T-helper 9 cell (primary cell): ENCODE measurements at places on chromosomes 2 and 18.

DNA sequence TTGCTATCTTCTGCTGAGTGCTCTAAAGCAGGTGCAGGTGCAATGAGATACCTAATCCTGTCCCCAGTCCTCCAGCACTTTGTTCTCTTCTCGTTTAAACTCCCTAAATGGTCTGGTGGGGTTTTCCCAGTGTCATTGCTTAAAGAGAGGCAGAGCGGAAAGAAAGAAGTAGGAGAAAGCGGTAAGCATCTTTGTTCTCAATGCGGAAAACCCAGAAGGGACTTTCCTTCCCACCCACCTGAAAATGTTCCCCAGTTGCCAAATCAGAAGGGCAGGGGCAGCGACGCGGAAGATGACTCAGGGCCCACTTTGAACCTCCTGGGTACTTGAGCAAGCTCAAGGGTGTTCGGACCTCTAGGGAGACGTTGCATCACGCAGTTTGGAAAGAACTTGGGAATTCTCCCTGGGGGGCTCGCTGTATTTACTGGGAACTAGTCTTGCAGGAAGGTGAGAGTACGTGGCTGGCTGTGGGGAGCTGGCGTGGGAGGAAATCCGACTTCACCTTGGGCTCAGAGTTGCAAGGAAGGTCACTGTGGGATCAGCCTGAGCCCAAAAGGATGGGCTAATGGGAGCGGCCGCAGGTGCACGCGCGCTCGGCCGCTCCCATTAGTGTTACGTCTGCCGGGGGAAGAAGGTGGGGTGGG lies 589 bp upstream of the SGPP2 start:
- peak; percentile 18 for DNase-seq

- DNase-seq, result no peak
Measured at GRCh38 chr18:23166891-23167541, 31.7 kb downstream of the CABLES1 start.

DNA sequence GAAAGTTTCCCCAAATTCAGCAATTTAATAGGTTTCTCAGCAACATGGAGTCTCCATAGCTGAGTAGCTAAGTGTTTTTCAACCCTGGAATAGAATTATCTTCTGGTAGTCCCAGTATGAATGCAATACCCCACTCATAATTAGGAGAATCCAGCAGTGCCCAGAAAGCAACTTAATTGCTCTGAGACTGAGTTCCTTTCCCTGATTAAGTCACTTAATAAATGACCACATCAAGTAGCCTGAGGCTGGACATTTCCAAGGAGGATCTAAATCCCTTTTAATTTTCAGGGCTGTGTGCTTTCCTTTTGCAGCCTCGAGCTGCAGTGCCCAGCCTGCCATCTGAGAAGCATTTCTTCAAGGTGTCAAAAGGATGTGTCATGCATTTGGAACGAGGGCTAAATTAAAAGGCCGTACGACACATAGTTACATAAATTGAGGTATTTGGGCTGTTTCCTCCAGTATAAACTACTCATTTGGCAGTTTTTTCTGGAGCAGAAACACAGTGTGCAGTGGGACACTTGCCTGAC lies 17.7 kb upstream of the SIX2 start:
- no peak for DNase-seq

DNA sequence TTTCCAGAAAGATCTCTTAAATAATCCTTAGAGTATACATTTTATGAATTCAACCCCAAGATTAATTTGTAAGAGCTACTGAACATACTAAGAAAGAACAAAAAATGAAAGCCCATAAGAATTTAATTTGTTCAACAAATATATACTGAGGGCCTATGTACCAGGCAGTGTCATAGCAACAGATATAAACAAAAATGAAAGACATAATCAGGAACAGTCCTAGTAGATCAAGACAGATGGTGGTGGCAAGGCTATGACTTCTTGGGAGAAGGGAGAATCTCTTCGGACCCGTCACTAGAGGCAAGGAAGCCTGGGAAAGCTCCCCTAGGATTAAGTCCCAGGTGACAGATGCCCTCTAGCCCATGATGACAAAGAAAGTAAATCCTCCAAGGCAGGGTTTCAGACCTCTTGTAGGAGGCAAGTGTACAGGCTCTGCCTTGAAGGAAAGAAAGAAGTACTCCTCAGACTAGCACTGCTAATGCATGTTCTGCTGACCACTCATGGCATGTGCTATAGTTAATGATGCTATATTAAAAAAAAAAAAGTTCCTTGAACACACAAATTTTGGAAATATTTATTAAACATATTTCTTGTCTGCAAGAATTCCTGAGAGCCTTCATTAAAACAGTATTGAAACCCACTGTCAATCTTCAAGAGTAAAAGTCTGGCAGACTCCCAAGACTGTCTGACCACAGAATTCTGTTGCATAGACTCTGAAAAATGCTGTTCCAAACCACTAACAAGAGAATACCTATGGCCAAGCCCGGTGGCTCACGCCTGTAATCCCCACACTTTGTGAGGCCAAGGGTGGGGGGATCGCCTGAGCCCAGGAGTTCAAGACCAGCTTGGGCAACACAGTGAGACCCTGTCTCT lies 31.5 kb downstream of the NOL10 start:
- no peak for DNase-seq

GRCh38 chr2:27448381-27448780 lies 6.2 kb downstream of the KRTCAP3 start:
- no peak for DNase-seq

DNA sequence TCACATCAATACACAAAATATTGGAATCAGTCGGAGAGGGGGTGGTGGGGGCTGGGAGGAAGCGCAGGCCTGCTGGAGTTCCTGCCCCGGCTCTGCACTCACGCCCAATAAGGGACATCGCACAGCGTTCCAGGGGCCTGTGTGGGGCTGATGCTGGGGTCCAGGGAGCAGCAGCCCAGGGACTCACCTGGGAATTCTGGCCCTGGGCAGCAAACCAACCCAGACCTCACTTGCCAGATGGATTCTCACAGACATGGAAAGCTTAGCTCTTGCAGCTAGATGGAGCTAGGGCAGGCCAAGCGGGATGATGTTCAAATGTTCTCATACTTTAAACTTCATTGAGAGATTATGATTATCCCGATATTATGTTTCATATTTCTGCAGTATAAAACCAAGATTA lies 266.6 kb upstream of the TANK start:
- DNase-seq, result no peak

DNA sequence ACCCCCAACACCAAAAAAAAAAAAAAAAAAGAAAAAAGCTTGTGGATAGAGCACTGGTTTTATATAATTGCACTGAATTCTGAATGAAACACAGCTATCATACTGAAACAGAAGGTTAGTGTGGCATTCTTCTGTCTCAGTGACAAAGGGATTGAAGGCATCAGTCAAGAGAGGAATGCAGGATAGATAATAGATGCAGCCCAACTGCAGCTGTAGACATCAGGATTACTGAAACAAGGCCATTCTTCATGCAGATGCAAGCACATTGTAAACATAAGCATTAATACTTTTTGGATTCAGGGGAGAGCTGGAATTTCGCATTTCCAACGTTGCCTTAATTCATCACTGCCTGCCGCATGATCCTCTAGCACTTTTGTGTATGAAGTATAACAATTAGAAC lies 897.4 kb upstream of the KLHL29 start:
- no peak for DNase-seq

- DNase-seq, result no peak
Measured at GRCh38 chr2:160667811-160668210, 174.2 kb upstream of the RBMS1 start.

GRCh38 chr2:42569116-42569711 lies 782 bp downstream of the MTA3 start:
- DNase-seq, result no peak

GRCh38 chr2:98293931-98294687 lies 52.1 kb upstream of the CNGA3 start:
- no peak for DNase-seq

GRCh38 chr2:185306119-185306518 lies 432.5 kb upstream of the FSIP2 start:
- no peak for DNase-seq

- DNase-seq, result no peak
Measured at GRCh38 chr2:227717687-227718567, at the start of gene SLC19A3. TSS of gene SLC19A3 (minus strand) at chr2:227718028. CDS start at chr2:227702318, 15,710 bp downstream.

DNA sequence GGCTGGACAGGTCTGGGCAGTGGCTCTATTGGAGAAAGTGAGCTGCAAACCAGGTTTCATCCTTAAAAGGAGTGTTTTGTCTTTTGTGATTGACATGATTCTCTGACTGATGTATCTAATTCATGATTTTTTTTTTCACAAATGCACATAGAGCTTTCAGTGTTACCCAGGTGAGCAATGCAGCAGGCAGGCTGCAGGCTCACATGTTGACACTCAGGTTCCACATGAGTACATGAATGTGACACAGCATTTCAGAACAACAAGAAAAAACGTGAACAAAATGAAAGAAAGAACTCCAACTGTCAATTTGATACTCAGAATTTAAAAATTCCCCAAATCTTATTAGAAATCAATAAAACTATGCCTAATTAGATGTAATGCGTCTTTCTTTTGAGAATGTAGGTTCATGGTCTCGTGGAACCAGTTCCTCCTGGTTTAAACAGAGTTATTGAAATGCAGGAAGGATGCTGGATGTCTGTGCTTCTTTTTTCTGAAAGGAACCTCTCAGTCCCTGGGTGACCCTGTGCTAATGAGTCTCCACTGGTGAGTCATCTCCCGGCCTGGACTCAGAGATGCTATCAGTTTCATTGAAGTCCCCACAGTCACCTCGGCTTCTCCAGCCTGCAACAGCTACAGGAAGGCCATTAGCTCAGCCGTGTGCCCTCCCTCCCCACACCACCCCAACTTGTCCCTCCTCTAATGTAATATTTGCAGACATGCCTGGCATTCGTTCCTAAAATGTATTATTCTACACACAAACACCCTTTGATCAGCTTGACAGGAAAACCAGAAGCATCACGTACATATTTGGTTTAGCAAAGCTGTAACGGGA lies 430.4 kb downstream of the LPIN1 start:
- DNase-seq, result no peak

GRCh38 chr2:228919808-228920207 lies 351.3 kb downstream of the PID1 start:
- DNase-seq, result no peak

DNA sequence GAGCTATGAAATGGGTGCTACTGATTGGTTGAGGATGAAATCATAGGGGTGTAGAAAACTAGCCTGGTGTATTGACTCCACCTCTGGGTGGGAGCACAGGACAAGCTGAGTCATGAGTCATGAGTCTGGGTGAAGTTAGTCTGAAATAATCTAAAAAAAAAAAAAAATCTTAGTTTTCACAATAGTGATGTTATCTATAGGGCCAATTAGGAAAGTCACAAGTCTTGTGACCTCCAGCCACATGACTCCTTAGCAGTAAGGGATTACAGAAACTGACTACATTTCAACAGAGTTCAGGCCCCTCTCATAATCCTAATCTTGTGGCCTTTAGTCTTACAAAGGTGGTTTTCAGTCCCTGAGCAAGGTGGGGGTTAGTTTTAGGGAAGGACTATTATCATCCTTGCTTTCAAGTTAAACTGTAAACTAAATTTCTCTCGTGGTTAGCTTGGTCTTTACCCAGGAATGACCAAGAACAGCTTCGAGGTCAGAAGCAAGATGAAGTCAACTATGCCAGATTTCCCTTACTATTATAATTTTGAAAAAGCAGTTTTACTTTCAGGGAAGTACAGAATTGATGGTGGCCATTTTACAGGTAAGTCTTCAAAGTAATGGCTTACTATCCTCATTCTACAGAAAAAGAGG lies 338.0 kb upstream of the GYPC start:
- no peak for DNase-seq

DNA sequence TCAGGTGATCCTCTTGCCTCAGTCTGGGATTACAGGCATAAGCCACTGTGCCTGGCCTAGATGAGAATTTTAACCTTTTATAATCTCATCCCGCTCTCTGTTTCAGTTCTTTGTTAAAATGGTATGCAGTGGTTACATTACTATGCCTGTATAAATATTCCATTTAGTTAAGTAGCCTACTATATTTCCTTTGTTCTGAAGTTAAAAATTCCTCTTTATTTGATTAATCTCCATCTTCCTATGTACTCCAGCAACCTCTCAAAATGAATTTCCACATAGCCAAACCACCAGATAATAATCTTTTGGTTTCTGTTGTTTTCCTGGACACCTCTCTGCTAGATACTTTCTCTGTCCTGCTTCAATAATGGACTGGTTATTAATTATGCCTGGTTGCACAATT lies 15.8 kb downstream of the RAB10 start:
- no peak for DNase-seq

- DNase-seq, result no peak
Measured at GRCh38 chr18:9649164-9649540, 34.8 kb upstream of the PPP4R1 start.

- DNase-seq, result no peak
Measured at GRCh38 chr18:31211047-31211446, 48.4 kb upstream of the DSC1 start.

DNA sequence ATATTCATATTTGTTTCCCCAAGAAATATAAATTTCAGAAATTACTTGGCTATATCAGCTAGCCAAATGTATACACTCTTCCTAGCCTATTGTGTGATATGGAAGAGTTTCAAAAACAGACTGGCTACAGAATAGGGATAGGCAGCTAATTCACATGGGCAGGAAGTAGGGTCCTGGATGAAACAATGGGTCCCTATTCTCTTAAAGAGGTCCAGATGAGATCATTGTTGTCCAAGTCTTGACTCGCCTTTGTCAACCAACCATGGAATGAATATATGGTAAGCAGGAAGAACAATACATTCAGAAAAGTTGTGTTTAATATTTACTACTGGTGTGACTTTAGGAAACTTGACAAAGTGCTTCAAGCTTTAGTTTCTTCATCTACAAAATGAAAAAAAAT lies 319.9 kb downstream of the NBAS start:
- DNase-seq, result no peak

GRCh38 chr2:226702376-226702775 lies 97.2 kb downstream of the IRS1 start:
- no peak for DNase-seq

- DNase-seq, result no peak
Measured at GRCh38 chr2:232441147-232441651, 14.8 kb upstream of the ALPI start.

GRCh38 chr2:1736997-1737480 lies 7.3 kb downstream of the PXDN start:
- no peak for DNase-seq

DNA sequence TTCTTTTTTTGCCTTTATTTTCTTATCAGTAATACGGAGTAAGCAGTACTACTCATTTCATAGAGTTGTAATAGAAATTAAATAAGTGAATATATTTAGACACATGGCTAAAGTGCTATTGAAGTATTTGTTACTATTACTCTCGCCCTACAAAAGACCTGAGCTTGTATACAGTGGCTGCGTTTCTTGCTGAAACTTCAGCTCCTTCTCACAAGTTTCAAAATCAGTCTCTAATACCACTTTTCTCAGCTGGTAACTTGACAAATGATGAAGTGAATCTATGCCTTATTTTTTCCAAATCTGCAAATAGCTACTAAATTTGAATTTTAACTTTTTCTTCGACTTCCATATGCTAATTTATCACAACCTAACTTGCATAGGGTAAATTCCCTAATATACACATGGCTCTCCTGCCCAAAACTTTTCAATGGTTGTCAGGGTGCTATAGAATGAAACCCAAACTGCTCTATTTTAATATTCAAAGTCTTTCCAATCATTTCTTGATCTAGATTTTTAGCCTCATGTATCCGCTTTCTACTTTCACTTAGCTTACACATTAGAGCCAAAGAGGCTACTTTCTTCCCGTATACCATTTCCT lies 347.8 kb upstream of the GULP1 start:
- no peak for DNase-seq

- no peak for DNase-seq
Measured at GRCh38 chr18:79642626-79643025, 37.0 kb upstream of the CTDP1 start.

- DNase-seq, result no peak
Measured at GRCh38 chr2:127453013-127453391, 34.8 kb downstream of the PROC start.
